Left lung (tissue), 14 donors: ENCODE measurements at places on chromosomes 6 and 20.

- no peak overlapping the region for H3K27ac ChIP-seq
- H3K27me3 ChIP-seq: no peaks in the 10 kb centered on the region
- H3K4me3 ChIP-seq: no peak overlapping the region
Observed at GRCh38 chr6:78700991-78701390, 166.4 kb upstream of the IRAK1BP1 start.

- H3K36me3 ChIP-seq: no peaks in the 10 kb centered on the region
- no peak overlapping the region for H3K4me3 ChIP-seq
- no peaks in the 10 kb centered on the region for H3K27me3 ChIP-seq
- peak overlapping the region; percentile 3 for H3K27ac ChIP-seq
Observed at GRCh38 chr20:31894980-31895675, 24.7 kb downstream of the TTLL9 start.

DNA sequence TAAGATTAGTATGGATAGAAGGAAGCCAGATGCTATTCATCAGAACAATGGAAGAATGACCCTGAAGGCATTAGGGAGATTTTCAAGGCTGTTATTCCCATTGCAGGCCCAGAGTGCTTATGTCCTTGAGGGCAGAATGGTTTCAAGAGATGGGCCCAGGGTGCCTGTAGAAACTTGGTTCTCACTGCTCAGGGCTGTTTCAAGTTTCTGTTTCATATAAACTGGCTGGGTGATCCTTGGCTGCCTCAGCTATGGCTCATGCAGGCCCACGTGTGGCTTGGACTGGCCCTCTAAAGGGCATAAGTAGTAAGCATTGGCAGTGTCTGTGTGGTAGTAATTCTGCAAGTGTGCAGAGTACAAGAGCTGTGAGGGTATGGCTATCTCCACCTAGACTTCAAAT is 540.9 kb upstream of the MAN1A1 start:
- no peak for DNase-seq
- no peak overlapping the region for H3K27ac ChIP-seq

GRCh38 chr6:37218511-37218910 is 39.1 kb upstream of the TBC1D22B start:
- no peak for DNase-seq
- H3K27ac ChIP-seq: no peak overlapping the region
- H3K4me3 ChIP-seq: no peak overlapping the region
- peaks cover 33% of the 10 kb centered on the region for H3K4me1 ChIP-seq
- H3K36me3 ChIP-seq: no peaks in the 10 kb centered on the region

GRCh38 chr20:61613917-61614705 is 362.1 kb downstream of the CDH4 start:
- H3K4me3 ChIP-seq: no peak overlapping the region
- H3K4me1 ChIP-seq: no peaks in the 10 kb centered on the region
- no peaks in the 10 kb centered on the region for H3K36me3 ChIP-seq
- no peaks in the 10 kb centered on the region for H3K27me3 ChIP-seq

GRCh38 chr6:79544299-79544927 is 7.2 kb upstream of the LCA5 start:
- no peaks in the 10 kb centered on the region for H3K27me3 ChIP-seq
- no peak for DNase-seq
- peaks cover 18% of the 10 kb centered on the region for H3K4me1 ChIP-seq
- no peaks in the 10 kb centered on the region for H3K36me3 ChIP-seq
- peak overlapping the region; percentile 77 for H3K27ac ChIP-seq
- no peak overlapping the region for H3K4me3 ChIP-seq

- H3K4me1 ChIP-seq: no peaks in the 10 kb centered on the region
- H3K27ac ChIP-seq: no peak overlapping the region
- no peak overlapping the region for H3K4me3 ChIP-seq
- H3K36me3 ChIP-seq: peaks cover 20% of the 10 kb centered on the region
Observed at GRCh38 chr6:132780770-132781371, 17.6 kb downstream of the SLC18B1 start.

- DNase-seq: no peak
- no peaks in the 10 kb centered on the region for H3K4me1 ChIP-seq
- no peaks in the 10 kb centered on the region for H3K36me3 ChIP-seq
- H3K27ac ChIP-seq: peak overlapping the region; percentile 65
- H3K4me3 ChIP-seq: no peak overlapping the region
- no peaks in the 10 kb centered on the region for H3K27me3 ChIP-seq
Observed at GRCh38 chr6:166636934-166637333, 9.9 kb upstream of the RPS6KA2 start.

GRCh38 chr20:57535297-57535696 is 10.4 kb upstream of the CTCFL start:
- H3K4me1 ChIP-seq: no peaks in the 10 kb centered on the region
- no peak overlapping the region for H3K4me3 ChIP-seq
- H3K27me3 ChIP-seq: no peaks in the 10 kb centered on the region
- no peak overlapping the region for H3K27ac ChIP-seq

GRCh38 chr20:35568645-35569044 is 26.8 kb downstream of the ERGIC3 start:
- no peaks in the 10 kb centered on the region for H3K36me3 ChIP-seq
- H3K27me3 ChIP-seq: no peaks in the 10 kb centered on the region
- H3K4me3 ChIP-seq: no peak overlapping the region
- no peaks in the 10 kb centered on the region for H3K4me1 ChIP-seq
- no peak for DNase-seq

DNA sequence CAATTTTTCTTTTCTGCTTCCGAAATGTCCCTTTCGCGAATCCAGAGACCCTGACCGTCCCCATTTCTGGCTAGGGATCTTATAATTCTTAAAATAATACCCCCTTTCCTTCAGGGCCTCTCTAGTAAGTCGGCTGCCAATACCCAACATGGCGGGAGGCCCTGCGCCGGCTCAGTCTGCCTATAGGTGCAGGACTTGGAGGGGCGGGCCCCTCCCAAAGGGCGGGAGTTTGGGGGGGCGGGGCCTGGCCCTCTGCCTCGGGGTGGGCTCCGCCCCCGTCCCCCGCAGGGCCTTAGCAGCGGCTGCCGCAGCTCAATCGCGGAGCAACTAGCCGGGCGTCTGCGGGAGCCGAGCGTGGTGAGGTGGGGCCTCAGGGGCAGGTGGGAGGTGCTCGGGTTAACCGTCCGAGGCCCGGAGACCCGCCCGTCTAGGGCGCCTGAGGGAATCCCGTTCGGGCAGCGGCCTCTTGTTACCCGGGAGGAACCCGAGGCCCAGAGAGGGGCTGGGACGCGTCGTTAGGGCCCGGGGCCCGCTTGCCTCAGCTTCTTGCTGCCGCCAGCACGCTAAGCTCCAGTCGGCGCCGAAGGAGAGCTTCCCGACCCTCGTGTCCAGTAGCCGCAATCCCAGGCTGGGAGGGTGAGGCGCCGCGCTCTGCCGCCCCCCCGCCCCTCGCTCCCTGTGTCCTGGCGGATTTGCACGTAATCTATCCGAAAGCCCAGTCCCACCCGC is at the start of gene CEP250:
TSS of gene CEP250 (plus strand) at position 718 of the 729 bp plus-strand sequence. CDS start 6,770 bp downstream, outside the sequence.
- no peaks in the 10 kb centered on the region for H3K36me3 ChIP-seq
- H3K27ac ChIP-seq: peak within 1 kb of the TSS; percentile 92
- peak within 1 kb of the TSS; percentile 78 for H3K4me3 ChIP-seq
- no peaks in the 10 kb centered on the region for H3K27me3 ChIP-seq
- peak; percentile 95 for DNase-seq

DNA sequence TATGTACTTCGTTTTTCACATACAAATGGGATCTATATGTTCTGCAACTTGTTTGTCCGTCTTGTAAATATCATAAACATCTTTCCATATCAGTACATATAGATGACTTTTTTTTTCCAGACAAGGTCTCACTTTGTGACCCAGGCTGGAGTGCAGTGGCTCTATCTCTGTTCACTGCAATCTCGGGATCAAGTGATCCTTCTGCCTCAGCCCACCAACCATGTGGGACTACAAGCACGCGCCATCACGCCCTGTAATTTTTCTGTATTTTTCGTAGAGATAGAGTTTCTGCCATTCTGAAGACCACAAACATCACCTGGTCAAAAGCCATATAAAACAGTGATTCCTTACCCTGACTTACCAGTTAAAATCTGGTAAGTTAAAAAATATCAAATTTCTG is 37.7 kb upstream of the SYNCRIP start:
- no peak overlapping the region for H3K27ac ChIP-seq
- H3K36me3 ChIP-seq: peaks cover 1% of the 10 kb centered on the region
- no peak overlapping the region for H3K4me3 ChIP-seq
- H3K4me1 ChIP-seq: peaks cover 7% of the 10 kb centered on the region

GRCh38 chr6:170416959-170417606 is 110.5 kb downstream of the FAM120B start:
- no peaks in the 10 kb centered on the region for H3K27me3 ChIP-seq
- H3K27ac ChIP-seq: no peak overlapping the region
- no peak for DNase-seq
- H3K36me3 ChIP-seq: no peaks in the 10 kb centered on the region

- no peak overlapping the region for H3K4me3 ChIP-seq
- DNase-seq: no peak
- no peaks in the 10 kb centered on the region for H3K27me3 ChIP-seq
- H3K36me3 ChIP-seq: no peaks in the 10 kb centered on the region
- H3K4me1 ChIP-seq: no peaks in the 10 kb centered on the region
Observed at GRCh38 chr6:13288969-13289391, 39.4 kb downstream of the TBC1D7 start.

DNA sequence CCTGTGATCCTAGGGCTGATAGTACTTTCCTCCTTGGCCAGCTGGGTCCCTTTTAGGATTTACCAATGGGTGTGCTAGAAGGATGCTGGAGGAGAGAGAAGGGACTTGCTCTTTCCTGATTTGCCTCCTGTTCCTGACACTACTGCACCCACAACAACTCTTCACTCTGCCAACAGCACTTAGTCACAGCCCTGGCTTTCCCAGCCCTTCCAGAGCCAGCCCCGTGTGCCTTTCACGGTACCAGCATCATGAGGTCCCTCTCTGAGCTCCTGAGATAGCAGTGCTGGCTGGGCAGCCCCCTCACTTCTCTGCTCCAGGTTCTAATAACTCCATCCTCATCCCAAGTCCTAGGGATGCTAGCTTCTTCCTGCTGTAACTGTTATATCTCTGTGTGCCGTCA is 80.9 kb downstream of the DNAH8 start:
- H3K36me3 ChIP-seq: no peaks in the 10 kb centered on the region
- no peak for DNase-seq
- no peak overlapping the region for H3K27ac ChIP-seq
- no peak overlapping the region for H3K4me3 ChIP-seq
- H3K4me1 ChIP-seq: no peaks in the 10 kb centered on the region
- peaks cover 6% of the 10 kb centered on the region for H3K27me3 ChIP-seq

DNA sequence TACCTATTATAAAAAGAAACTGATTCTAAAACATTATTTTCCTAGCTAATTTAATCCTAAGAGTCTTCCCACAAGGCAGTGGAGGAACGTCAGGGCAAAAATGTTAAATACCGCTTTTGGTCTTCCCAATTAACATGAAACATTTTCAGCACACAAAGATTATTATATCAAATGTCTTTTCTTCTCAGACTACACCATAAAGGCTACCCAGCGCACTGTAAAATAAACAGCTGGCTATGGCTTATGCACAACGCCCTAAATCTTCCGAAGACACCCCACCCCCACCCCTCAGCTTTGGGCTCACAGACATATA is 1.0 kb downstream of the NUDT3 start:
- peak overlapping the region; percentile 99 for H3K27ac ChIP-seq
- no peaks in the 10 kb centered on the region for H3K27me3 ChIP-seq
- H3K36me3 ChIP-seq: no peaks in the 10 kb centered on the region
- peak overlapping the region; percentile 77 for H3K4me3 ChIP-seq
- H3K4me1 ChIP-seq: peaks cover 60% of the 10 kb centered on the region

DNA sequence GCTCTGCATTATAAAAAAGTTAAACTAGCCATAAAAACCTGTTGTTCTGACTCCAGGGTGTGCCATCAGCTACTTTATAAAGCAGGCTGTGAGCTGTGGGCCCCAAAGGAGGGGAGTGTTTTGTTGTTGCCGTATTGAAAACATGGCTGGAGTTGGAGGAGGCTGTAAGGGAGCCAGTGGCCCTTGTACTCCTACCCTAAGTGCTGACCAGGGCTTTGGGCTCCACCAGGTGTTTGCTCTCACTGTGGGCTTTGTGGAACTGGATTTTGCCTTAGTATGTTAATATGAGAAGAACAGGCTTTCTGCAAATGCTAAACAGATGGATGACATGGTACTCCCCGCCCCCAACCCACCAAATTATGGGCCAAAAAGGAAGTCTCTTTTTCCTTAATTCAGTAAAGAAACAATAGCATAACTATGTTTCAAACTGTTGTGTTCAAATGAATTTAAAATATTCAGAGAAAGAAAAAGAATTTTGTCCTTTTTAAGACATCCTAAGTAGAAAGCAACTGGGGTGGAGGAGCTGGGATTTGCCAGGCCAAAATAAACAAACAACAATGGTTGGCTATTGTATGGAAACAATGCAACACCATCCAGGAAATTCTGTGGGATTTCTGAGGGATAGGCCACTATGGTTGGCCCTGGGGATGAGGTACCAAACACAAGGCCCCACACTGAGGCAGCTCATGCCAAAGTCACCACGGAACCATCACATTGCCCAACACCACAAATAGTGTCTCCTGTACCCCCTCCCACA is 63.3 kb downstream of the PLCG1 start:
- no peak overlapping the region for H3K4me3 ChIP-seq
- no peak for DNase-seq
- no peaks in the 10 kb centered on the region for H3K36me3 ChIP-seq
- H3K27me3 ChIP-seq: no peaks in the 10 kb centered on the region

DNA sequence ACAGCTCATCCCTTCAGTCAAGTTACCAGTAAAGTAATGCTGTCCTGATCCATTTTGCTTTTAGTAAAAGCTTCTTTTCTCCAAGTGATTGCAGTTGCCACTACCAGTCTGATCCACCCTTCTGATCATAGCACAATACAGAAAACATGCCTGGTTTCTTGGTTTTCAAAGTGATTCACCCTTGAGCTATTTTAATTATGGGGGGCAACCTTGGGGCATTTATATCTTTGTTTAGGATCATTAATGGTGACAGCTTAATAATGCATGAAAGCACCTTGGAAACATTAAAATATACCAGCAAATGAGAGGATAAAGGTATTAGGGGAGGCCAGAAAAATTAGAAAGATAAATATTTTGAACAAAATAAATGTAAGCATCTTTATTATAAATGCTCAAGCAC is 38.4 kb downstream of the LRRC1 start:
- no peak overlapping the region for H3K27ac ChIP-seq
- no peaks in the 10 kb centered on the region for H3K36me3 ChIP-seq
- no peaks in the 10 kb centered on the region for H3K27me3 ChIP-seq

DNA sequence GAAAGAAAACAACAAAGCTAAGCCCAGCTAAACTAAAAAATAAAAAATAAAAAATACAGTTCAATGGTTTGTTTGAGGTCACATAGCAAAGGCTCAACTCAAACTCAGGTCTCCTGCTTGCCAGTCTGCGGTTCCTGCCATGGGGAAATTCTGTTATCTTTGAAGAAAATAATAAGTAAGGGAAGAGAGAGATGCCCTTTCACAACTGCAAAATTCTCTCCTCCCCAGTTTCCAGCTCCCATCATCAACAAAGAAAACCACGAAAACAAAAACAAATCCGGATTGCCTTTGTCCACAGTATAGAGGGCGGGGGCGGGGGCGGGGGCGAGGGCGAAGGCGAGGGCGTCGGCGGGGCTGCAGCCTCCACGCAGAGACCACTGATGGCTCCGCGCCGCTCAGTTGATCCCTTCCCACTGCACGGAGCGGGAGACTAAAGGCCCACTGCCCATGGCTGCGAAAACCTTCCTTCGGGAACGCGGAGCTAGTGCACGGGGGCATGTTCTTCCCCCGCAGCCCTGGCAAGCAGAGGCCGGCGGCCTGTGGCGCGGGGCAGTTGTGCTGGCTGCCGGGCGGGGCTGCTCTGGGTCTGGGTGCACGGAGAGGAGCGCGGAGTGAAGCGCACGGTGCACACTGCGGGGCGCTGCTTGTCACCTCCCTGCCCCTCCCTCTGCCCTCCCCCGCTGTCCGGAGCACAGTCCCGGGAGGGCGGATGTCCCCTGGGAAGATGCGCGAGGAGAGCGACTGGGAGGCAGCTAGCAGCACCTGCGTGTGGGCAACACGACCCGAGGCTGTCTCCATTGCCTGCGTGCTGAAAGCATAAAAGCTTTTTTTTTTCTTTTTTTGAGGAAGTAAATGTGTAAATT is 54.1 kb upstream of the TPD52L1 start:
- peaks cover 5% of the 10 kb centered on the region for H3K27me3 ChIP-seq
- DNase-seq: peak; percentile 36
- no peaks in the 10 kb centered on the region for H3K4me1 ChIP-seq
- H3K27ac ChIP-seq: no peak overlapping the region
